ENCODE measurements at places on chromosomes 5 and 9.
A peak's percentile ranks its signal among the peaks of the same experiment; 100 is the strongest.

DNA sequence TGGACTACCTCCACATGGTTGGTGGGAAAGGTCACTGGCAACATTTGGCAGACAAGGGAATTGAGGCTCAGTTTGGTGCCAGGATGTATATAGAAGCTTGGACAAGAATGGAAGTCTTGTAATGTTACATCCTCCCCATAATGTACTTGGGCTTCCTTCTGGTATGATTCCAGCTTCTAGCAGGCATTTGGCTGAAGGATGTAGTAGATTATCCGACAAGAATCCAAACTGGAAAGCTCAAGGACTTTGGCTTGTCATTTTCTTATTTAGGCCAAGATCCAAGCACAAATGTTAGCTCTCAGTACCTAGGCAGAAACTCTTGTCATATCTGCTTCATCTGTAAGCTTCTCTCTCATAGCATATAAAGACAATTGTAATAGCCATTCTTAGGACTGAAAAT, 209.1 kb downstream of the MAPKAP1 start:
- no peak for DNase-seq

DNA sequence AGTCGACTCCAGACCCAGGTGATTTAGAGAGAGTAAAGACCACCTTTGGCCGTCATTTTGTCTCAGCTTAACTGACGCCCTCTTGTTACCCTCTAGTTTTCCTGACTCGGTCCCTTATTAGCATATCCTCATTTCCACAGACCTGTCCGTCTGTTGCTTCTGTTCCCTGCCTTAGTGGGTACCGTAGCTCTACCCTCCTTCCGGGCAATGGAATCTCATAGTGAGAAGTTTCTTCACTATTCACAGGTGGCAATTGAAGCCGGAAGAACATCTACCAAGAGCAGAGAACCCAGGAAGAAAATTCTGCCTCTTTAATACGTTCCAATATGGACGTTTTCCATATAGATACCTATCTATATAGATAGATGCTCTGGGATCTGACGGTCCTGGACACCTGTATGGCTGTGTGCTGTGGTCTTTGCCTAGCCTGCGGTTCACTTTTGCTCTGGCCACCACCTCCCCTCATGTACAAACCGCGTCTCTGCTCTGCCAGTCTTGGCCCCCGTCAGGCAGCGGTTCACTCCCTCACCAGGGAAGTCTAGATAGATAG, 652 bp upstream of the TMEM161B start:
- peak; percentile 18 for DNase-seq

DNA sequence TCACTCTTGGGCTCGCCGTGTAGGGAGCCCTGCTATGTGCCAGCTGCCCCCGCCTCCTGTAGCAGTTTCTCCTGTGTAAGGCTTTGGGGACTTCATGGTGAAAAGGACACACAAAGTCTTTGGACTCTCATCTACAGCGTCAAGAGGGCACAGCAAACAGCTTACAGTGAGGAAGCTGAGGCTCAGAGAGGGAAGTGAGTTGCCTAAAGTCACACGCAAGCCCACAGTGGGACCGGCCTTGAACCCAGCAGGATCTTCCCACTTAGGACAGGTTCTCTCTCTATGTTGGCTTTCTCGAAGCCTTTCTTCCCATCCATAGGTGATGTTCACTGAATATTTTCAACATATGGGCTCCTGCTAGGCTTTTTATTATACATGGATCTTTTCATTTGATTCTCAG, 9.8 kb upstream of the PRRX2 start:
- DNase-seq = no peak

GRCh38 chr5:68408345-68408871, 192.9 kb downstream of the PIK3R1 start:
- DNase-seq = no peak

- DNase-seq = no peak
Measured at GRCh38 chr9:127330501-127330900, 65.9 kb downstream of the GARNL3 start.

DNA sequence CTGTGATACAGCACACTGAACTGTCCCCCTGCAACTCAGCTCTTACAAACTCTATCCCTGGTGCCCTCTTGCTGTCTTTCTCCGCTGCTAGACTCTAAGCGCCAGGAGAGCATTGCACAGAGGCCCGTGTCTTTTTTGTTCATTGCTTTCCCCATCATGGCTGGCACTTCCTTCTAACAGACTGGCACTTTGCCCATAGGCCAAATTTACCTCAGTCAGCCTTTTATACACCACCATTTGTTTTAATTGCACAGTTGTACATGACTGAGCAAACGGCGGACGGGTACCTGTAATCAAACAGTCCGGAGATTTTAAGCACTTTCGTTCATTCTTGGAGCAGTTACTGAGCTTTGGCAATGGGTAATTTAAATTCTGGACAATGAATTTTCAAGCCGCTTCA, 102.2 kb upstream of the CLINT1 start:
- no peak for DNase-seq

DNA sequence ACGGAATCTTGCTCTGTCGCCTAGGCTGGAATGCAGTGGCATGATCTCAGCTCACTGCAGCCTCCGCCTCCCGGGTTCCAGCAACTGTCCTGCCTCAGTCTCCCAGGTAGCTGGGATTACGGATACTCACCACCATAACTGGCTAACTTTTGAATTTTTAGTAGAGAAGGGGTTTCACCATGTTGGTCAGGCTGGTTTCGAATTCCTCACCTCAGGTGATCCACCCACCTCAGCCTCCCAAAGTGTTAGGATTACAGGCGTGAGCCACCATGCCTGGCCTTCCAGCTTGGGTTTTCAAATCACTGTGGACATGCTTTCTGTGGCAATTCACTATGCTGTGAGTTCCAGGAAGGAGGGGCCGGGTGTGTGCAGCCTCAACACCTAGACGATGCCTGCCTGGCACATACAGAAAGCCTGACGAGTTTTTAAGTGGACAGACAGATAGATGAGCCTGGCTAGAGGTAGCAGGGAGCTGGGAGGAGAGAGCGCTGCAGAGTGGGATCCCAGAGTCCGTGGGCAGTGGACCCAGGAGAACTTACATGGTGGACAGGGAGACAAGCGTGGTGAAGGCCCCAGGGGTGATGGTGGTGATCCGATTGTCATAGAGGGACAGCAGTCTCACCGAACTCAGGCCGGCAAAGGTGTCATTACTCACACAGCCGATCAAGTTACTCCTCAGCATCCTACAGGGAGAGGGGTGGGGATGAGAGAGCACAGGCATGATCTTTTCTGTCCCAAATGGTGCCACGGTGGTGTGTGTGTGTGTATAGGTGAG, 173.4 kb upstream of the PANK3 start:
- no peak for DNase-seq

- no peak for DNase-seq
Measured at GRCh38 chr9:22913518-22913917, 466.9 kb downstream of the DMRTA1 start.

GRCh38 chr5:112142769-112143270, 276.3 kb downstream of the EPB41L4A start:
- no peak for DNase-seq

DNA sequence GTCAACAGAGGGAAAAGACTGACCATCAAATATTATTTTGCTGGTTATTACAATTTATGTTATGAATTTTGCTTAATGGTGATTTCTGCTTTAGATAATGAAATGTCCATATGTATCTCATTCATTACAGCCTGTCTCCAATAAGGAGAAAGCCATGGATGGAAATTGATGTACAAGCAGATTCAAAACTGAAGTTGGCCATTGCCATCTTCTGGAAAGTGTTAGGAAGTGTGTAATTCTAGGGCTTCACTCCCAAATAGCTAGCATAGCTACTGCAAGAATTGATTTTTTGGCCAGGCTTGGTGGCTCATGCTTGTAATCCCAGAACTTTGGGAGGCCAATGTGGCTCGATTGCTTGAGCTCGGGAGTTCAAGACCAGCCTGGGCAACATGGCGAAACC, 45.8 kb downstream of the DYNC2I2 start:
- no peak for DNase-seq

- DNase-seq = no peak
Measured at GRCh38 chr5:1538741-1539392, 15.1 kb upstream of the LPCAT1 start.

DNA sequence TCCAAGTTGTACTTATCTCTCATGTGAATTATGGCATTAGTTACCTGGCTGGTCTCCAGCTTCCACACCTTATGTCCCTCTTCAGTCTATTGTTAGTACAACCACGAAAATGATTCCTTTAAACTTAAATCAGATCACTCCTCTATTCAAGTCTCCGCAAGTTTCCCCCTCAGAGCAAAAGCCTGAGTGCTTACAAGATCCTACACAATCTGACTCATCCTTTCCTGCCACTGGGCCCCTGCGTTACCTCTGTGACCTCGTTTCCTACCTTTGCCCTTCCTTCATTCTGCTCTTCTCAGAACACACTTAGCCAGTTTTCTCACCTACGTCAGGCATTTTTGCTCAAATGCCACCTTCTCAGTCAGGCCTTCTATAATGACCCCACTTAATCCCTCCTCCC, 45.1 kb upstream of the GLIS3 start:
- peak; percentile 79 for DNase-seq

GRCh38 chr5:160463740-160464465, 42.2 kb downstream of the PTTG1 start:
- DNase-seq = no peak

- DNase-seq = no peak
Measured at GRCh38 chr9:70053864-70054263, 10.2 kb downstream of the MAMDC2 start.

DNA sequence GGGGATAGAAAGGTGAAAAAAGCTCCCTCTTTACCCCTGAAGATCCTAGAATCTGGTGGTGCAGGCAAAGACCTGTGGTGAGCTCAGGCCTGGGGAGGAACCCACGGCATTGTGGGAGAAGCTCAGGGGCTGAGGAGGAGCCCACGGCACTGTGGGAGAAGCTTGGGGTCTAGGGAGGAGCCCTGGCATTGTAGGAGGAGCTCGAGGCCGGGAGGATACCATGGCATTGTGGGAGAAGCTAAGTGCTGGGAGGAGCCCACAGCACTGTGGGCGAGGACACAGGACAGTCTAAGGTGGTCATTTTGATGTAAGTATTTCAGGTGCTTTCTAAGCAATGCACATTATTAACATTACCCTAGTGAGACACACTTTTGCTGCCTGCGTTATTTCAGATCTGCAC, 179.7 kb downstream of the HSD17B3 start:
- no peak for DNase-seq

- DNase-seq = no peak
Measured at GRCh38 chr5:177105691-177106476, 19.2 kb downstream of the FGFR4 start.

DNA sequence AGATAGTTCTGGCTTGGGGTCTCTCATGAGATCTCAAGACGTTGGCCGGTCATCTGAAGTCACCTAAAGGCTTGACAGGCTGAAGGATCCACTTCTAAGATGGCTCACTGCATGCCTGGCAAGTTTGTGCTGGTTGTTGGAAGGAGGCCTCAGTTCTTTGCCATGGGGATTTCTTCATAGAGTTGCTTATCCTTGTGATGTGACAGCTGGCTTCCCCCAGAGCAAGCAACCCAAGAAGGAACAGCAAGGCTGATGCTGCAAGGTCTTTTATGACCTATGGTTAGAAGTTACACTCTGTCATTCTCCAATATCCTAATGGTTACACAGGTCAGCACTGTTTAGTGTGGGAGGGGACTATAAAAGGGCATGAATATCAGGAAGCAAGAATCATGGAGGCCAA, 20.7 kb upstream of the GRPEL2 start:
- no peak for DNase-seq

GRCh38 chr5:72558383-72558782, 51.2 kb upstream of the ZNF366 start:
- no peak for DNase-seq

DNA sequence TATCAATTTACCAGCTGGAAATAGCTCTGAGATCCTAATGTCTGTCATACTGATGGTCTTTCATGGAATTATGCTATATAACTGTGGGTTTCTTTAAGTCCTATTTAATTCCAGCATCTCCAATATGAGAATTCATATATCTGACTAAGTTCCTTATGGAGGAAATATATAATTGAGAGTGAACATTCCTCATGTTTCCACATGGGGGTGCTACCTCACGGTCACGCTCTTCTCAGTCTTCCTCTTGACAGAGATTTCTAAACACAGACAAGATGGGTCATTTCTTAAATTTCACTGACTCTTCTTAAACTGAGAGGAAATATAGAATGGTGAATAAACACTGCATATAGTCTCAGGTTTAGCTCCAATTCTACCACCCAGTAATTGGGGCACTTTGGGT, 212.1 kb downstream of the SLF1 start:
- no peak for DNase-seq

DNA sequence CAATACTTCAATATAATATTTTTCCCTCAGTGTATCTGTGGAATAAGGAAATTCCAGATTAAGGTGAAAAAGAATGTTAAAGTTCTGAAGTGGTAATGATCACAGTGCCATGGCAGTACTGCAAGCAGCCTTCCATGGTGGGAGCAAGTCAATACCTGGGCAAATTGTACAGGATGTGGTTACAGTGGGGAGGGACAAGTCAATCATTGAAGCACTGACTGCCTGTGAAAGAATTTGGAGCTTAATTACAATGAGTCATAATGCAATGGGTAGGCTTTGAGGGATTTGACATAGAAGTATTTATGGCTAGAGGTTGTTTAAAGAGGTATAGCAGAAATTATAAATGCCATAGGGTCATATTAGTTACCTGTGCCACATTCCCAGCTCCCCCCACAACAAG, 786.5 kb upstream of the ACO1 start:
- peak; percentile 9 for DNase-seq

DNA sequence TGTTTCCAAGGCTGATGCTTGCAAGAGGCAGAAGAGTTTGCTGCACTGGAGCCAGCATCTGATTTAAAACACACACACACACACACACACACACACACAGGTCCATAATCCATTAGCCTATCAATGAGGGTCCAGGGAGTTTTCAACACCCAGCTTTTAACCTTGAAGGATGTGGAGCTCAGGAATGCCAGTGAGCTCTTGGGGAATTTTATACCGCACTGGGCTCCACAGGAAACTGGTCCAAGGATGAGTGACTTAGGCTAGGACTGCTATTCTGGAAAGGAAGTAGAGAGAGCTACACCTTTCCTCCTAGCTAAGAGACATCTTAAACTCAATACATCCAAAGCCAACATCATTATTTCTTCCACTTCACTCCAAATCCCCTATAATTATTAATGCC, 942 bp upstream of the NRG2 start:
- no peak for DNase-seq
